ENCODE measurements at places on chromosomes 6 and 20.

DNA sequence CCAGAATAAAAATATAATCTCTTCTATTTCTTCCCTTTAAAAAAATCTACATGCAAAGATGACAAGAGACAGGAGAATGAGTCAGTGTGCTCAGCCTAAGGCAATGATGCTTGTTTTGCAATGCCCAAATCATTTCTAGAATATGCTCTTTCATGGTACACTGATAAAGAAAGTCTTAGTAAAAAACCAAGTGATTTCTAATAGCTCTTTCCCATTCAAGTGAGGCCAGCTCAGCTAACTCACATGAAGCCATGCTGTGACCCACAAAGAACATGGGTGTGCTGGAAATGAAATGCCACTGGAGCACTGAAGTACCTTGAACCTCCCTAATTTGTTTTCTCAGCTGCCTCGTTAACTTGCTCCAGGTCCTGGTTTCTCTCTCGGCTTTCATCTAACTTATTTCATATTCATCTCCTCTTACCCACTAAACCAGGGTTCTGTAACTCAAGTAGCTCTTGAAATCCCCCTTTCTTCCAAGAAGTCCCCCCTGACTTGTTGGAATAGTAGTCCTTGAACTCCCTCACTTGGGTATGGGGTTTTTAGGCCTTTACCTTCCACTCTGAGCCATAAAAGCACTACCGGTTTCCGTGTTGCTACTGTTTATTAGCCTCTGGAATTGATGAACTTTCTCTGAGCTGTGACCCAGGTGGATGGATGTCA, 92.7 kb downstream of the IRF4 start:
- no peak for DNase-seq

- DNase-seq, result peak; percentile 90
Measured at GRCh38 chr6:154164397-154164796, 125.4 kb downstream of the OPRM1 start.

- DNase-seq, result no peak
Measured at GRCh38 chr20:34949120-34949519, 6.5 kb downstream of the GSS start.

DNA sequence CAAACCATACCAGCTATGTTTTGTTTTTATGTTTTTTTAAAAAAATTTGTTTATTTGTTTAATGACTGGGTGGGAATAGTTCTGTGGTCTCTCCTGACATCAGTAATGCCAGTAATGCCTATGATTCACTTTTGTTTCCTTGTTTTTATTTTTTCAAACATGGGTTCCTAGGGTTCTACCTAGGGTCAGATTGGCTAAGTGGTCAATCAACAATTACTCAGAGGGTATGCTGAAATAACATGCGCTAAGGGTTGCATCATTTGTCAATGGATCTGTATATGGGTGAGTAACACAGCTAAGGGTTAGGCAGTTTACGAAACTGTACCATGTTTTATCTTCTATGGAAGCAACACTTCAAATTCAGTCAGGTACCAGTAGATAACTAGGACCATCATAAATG, 583.8 kb upstream of the GJE1 start:
- no peak for DNase-seq

DNA sequence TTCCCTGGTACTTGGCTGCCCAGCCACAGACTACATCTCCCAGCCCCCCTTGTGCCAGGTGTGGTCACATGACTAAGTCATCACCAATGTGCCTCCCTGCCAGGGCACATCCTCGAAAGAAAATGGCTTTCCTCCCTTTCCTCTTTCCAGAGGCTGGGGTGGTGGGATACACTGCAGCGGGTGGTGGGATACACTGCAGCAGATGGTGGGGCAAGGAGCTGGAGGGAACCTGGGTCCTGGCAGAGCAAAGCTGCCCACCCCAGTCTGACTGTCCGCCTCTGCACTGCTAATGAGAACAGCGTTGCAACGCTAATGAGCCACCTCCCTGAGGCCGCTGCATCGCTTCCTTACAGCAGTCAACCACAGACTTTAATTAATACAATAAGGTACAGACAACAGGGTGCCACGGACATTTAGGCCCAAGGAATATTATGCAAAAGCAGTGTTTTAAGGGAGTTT, 125.3 kb downstream of the PREX1 start:
- DNase-seq, result no peak

GRCh38 chr6:127518710-127519468, at the start of gene MTCL3:
MTCL3 (minus strand) TSS chr6:127519335.
- no peak for DNase-seq

- no peak for DNase-seq
Measured at GRCh38 chr6:90251295-90251992, 45.2 kb downstream of the BACH2 start.

DNA sequence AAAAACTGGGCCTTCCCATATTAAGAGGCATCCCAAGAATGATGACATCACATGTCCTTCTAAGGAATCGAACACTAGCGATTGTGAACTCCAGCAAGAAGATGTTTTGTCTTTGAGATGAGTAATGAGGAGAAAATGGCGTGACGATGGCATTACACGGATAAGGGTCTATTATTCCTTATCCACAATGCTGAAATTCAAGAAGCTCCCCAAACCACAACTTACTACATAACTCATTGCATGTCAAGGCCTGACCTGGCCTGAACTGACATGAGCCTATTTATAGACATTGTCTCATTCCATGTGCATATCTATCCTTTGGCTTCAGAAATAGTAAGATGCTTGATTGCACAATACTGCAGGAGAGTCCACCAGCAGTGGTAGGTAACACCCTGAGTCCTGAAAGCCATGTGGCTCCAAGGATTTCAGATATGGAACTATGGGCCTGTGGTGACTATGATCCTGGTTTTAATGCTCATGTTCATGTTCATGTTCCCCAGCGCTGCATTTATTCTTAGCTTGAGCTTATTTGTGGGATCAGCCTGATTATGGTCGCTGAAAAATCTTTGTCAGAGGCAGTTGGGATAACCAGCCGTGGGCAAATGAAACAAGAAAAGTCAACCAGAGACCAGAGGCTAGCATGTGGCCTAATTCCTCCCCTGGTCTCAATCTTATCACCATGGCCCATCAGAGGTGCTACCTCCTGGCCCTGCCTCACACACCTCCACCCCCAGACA, 183.2 kb upstream of the JARID2 start:
- no peak for DNase-seq

DNA sequence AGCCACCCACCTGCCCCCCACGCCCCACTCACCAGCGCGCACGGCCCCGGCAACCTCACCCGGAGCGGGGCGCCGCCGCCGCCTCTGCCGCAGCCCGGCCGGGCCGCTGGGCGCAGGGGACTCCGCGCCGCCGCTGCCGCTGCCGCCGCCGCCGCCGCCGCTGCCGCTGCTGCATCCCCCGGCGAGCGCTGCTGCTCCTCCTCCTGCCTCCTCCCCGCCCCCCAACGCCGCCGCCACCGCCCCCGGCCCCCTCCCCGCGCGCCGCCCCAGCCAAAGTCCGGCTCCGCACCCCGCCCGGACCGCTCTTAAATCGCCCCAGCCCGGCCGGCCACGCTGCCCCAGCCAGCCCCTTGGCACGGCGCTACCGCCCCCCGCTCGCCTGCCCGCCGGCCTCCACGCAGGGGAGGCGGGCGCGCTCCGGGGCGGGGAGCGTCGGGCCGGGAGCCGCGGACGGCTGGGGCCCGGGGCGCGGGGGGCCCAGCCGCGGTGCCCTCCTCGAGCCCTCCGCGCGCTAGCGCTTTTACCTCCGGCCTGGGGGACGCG, at the start of gene SULF2:
Gene SULF2 (minus strand): TSS at position 171 of the 543 bp plus-strand sequence. CDS start 28,118 bp downstream, outside the sequence.
- DNase-seq, result peak; percentile 79

DNA sequence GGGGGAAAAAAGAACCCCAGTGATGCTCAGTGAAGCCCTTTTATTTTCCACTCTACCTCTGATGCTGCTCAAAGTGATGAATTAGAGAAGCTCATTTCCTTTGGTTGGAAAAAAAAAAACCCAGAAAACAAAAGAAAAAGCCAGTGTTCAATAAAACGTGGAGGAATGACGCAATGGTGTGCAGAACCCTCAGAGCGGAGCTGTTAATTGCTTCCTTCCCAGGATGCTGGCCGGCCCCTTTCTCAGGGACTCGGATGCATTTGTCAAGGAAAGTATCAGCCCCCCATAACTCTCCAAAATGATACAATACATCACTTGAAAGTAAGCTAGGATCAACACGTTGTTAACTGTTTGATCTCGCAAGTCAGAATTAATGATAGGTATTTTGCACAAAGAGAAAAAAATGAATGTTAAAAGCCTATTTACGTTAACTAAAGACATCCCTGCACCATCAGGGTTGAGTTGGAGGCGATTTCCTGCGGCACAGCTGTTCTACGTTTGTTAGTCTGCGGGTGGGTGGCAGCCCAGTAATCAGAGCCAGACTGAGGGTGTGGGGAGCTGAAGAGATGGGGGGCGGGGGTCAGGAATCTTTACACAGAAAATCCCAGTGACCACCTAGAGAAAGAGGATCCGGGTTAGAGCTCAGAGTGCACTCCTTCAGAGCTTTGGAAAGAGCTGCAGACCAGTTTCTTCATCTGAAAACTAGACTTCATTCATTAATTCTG, 132.4 kb downstream of the BMP7 start:
- no peak for DNase-seq

- no peak for DNase-seq
Measured at GRCh38 chr20:35232575-35232974, 6.1 kb downstream of the MMP24 start.

DNA sequence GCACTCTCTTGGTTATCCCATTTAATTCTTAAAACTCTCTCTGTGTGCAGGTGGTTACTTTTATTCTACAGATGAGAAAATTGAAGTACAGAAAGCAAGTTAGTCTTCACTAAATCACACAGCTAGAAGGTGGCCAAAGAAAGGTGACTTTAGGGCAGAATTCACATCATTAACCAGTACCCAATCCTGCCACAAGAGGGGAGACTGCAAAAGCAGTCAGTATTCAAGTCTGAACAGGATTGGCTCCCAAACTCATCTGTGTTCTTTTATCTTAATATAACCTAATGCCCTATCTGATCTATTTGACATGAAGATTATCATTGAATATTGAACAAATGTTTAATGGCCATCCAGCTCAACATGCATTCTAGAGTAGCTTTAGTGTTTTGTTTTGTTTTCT, 225.3 kb upstream of the FAM83B start:
- no peak for DNase-seq

DNA sequence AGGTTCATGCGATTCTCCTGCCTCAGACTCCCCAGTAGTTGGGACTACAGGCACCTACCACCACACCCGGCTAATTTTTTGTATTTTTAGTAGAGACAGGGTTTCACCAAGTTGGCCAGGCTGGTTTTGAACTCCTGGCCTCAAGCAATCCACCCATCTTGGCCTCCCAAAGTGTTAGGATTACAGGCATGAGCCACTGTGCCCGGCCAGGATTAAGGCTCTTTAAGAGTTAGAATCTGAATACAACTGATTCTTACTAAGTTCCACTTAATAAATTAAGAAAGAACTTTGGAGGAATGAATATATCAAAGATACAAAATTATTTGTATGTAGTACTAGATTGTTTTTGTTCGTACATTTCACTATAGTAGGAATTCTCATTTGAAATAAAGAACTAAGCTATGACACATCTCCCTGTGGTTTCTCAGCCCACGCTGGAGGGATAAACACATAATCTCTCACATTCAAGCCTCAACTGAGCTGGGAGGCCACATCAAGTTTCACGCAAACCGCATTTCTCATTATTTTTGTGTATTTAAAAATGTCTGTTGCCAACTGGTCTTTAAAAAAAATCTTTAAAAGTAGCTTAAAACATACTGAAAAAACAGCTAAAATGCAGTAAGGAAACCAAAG, 34.2 kb downstream of the DTNBP1 start:
- peak; percentile 39 for DNase-seq

GRCh38 chr6:103236923-103237322, 1622.8 kb downstream of the HACE1 start:
- no peak for DNase-seq

DNA sequence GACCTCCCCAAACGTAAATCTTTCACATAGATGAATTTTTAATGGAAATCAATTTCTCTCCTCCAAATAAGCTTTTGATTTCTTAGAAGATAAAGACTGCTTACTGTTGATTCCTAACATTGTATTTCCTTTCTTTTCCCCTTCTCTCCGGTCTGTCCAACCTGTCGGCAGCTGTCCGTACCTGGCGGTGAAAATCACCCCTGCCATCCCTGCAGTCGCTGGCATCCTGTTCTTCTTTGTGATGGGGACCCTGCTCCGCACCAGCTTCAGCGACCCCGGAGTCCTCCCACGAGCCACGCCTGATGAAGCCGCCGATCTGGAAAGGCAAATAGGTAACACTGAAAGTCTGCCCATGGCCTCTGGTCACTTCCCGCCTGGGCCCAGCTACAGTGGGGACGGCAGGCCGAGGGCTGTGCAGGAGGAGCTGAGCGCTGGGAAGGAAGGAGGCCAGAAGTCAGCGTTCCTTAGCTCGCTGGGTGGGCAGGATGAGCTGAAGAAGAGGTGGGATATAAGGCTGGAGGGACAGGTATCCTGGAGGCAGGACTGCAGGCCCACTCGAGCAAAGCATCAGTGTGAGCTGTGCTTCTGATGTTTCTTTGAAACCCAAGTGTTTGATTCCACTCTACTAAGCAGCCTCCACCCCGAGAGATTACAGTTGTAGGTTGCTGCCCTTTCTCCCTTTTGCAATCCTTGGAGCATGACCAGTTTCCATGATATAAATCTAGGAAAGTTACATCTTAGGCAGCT, 161.6 kb downstream of the ZDHHC14 start:
- no peak for DNase-seq

- DNase-seq, result no peak
Measured at GRCh38 chr6:125886021-125886420, 70.5 kb upstream of the HINT3 start.

DNA sequence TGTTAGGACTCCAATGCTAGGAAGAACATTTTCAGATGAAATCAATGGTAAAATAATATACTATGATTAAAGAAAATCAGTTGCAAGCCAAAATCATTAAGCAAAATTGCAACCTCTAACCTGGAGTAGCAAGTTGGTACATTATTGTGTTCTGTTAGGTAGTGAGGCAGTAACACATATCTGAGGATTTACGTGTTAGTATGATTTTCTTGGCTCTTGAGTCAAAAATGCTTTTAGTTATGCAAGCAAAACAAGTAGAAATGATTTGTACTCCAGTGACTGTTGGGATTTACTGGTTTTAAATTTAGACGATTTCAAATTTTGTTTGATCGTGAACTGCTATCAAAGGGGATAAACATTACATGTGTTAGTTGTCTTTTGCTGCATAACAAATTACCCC, 293.0 kb upstream of the BTBD3 start:
- no peak for DNase-seq

DNA sequence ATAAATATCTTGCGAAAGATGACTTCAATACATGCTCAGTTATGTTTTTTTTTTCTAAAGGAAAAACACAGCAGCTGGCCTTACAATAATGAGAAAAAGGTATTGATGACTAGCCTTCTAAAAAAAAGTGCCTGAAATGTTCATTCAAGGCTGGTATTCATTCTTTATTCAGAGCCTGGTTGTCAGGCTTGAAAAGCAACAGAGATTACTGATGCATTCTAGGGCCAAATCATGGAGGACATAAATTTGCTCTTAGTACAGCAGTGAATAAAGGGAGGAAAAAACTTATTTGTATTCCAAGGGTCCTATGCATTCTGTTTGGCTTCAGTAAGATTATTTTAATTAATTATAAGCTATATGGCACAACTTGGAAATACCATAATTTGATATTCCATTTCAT, 83.5 kb downstream of the WASF1 start:
- no peak for DNase-seq

GRCh38 chr6:105210932-105211531, 31.2 kb upstream of the POPDC3 start:
- DNase-seq, result no peak

GRCh38 chr20:34522969-34523871, 7.0 kb downstream of the DYNLRB1 start:
- peak; percentile 60 for DNase-seq
